ENCODE measurements at places on chromosomes 11 and 22.

DNA sequence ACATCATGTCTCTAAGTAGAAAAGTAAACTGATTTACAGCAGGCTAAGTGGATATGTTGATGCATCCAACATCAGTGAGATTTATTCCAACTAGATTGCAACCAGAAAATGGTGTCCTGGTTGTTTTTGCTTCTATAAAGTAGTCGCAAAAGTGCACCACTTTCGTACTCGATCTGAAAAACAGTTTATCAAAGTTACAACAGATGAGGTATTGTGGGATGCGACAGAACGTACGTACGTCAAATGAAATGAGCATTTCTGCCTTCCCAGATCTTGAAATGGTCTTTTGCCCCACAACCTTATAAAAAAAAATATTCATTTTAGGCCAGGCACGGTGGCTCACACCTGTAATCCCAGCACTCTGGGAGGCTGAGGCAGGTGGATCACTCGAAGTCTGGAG, 13.7 kb downstream of the GRAP2 start:
- DNase-seq = no peak

- no peak for DNase-seq
Measured at GRCh38 chr11:87031433-87032170, 6.1 kb upstream of the TMEM135 start.

GRCh38 chr11:72724021-72724551, 28.1 kb downstream of the ARAP1 start:
- no peak for DNase-seq

DNA sequence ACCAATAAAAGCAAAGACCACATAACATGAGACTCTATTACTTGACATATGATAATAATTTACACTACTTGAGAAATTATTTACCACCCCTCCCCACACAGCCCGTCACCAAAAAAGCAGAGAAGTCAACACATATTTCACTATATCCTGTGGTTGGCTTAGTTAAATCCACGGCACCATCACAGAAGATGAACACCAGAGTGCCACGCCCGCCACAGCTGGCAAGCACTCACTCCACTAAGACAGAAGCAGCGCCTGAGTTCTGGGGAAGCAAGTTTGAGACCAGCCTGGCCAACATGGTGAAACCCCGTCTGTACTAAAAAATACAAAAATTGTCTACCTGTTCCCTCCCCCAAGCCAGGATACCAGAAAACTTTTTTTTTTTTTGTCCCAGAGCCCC, 53.1 kb downstream of the PACSIN2 start:
- DNase-seq = no peak

GRCh38 chr11:108048269-108048668, 39.6 kb downstream of the CUL5 start:
- DNase-seq = no peak

GRCh38 chr11:109939166-109939810, 153.9 kb upstream of the ZC3H12C start:
- peak; percentile 62 for DNase-seq

GRCh38 chr22:22558071-22558971, 744 bp downstream of the PRAME start:
- DNase-seq = no peak

DNA sequence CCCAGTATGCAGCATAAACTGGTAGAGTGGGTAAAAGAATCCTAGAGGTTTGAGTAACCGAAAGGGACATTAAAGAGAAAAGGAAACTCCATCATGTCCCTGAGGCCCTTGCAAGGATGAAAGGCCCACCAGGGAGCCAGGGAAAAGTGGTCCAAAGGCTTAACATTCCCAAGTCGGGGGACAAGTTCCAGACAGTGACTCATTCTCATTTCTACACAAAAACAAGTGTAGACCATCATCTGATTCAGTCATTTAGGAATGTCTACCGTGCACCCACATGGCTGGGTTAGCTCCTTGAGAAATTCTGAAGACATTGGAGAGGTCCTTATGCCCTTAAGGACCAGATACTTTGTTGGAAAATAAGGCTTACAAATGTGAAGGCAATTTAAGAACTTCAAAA, 4.8 kb upstream of the NOX4 start:
- DNase-seq = no peak

DNA sequence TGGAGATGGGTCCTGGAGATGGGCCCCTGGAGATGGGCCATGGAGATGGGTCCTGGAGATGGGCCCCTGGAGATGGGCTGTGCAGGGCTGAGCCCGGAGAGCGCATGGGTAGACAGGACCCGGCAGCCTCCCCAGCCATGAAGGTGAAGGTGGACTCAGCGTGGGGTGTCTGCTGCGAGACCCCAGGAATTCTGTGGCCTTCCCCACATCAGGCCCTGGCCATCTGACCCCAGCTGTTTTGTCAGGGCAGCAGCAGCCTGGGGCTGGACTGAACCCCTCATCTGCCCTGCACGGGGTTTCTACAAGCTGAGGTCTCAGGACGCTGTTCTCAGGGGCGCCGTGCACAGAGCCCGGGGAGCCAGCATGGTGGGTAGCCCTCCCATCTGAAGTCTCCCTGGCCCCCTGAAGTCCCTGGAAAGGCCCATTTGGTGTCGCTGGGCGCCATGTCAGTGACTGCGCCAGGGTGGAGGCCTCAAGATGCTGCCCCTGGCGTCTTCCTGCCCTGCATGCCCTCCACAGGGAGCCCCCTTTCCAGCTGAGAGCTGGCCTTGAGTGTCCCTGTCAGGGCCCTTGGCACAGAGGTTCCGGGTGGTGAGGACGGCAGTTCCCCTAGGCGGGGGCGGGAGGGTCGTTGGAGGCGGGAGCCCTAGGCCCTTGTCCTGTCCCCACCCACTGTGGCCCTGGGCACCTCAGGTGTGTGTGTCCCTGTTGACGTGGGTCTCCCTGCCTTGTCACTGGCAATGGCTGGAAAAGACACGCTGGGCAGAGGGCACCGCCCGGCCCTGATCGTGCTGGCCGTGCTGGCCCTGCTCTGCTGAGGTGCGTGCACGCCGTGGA, 5.4 kb downstream of the BRSK2 start:
- DNase-seq = no peak

All from retina (tissue), 1 donor.